ENCODE measurements at places on chromosomes 1 and 21.

GRCh38 chr1:221699577-221699976 is 42.3 kb downstream of the DUSP10 start:
- DNase-seq = no peak

- DNase-seq = no peak
Observed at GRCh38 chr1:1954831-1955441, 35.9 kb upstream of the TMEM52 start.

GRCh38 chr1:20080441-20081352 is 10.7 kb downstream of the PLA2G5 start:
- DNase-seq = no peak

- no peak for DNase-seq
Observed at GRCh38 chr21:27333096-27333495, 366.2 kb upstream of the ADAMTS5 start.

DNA sequence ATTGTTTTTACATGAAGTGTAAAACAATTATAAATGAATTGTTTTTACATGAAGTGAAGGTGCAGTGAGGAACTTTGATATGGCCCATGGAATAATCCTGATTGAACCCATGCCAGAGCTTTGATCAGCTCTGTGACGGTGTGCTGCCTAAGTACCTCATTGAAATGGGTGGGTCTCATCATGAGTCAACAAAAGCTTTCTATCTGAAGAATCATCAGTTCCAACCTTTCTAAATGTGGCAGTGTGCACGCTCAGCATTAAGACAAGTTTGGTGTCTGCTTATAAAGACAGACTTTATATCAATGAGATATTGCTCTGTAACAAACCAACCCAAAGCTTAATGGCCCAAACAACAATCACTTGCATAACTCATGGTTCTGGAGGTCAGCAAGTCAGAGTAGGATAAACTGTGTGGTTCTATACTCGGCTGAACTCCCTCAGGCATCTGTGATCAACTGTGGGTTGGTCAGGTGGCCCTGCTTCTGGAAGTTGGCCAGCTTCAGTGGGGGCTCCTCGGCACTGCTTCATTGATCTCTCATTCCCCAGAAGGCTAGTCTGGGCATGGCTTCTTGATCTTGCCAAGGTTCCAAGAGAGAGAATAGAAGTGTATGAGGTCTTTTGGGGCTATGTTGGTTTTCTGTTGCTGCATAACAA is 258.0 kb downstream of the LTN1 start:
- no peak for DNase-seq

DNA sequence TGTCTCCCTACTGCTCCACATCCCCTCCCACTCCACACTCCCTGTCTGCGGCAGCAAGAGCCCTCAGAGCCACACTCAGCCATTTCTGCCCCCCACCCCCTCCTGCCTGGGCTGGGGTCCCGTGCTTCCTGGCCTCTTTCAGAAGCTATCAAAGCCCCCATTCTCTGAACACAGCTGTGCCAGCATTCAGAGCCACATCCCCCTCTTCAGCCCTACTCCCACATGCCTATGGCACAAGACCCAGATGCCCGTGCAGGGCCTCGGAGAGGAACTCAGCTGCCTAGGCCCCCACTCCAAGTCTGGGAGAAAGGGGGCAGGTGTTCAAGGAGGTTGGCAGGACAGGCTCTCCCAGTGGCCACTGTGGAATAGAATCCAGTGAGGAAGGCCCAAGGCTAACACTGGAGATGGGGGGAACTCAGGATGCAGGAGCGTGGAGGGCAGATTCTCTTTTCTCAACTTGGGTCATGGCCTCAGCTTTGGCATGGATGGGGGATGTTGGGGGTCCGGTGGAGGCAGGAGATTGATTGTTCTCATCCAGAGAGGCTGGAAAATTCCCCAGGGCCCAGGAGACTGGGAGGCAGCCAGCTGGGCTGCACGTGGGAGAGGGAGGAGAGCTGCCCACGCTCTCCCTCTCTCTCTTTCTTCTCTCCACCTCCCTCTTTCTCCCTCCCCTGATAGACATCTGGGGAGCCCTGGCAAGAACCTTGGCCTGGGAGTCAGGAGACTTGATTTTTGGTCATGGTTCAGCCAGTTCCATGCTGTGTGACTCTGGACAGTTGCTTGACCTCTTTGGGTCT is 3.5 kb upstream of the BCAN start:
- DNase-seq = no peak

DNA sequence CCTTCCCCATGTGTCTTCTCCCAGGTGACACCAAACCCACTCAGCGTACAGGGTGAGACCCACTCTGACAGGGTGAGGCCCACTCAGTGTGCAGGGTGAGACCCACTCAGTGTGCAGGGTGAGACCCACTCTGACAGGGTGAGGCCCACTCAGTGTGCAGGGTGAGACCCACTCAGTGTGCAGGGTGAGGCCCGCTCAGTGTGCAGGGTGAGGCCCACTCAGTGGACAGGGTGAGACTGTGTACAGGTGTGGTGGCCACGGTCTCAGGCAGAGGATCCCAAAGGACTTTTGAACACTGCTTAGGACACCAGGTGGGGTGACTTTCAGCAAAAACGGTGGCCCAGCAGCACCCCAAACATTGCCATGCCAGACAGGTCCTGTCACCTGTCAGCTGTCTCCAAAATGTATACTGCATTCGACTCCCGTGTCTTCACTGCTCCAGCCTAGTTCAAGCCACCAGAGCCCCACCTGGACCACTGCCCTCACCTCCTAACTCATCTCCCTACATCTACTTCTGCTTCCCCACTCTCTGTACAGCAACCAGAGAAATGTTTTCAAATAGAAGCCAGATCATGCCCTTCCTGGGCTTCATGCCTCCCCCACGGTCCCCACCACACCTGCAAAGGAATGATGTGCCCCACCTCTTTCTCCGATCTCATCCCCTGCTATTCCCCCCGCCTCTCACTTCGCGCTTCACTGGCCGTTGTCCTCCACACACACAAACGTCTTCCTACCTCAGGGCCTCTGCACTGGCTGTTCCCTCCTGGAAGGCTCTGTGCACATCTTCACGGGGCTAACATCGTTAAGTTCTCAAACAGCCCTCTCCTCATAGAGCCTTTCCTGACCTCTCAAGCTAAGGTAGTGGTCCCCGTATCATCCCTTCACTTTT is 52.1 kb downstream of the ACBD3 start:
- DNase-seq = no peak

GRCh38 chr1:236767276-236767675 is 27.8 kb upstream of the MTR start:
- no peak for DNase-seq

DNA sequence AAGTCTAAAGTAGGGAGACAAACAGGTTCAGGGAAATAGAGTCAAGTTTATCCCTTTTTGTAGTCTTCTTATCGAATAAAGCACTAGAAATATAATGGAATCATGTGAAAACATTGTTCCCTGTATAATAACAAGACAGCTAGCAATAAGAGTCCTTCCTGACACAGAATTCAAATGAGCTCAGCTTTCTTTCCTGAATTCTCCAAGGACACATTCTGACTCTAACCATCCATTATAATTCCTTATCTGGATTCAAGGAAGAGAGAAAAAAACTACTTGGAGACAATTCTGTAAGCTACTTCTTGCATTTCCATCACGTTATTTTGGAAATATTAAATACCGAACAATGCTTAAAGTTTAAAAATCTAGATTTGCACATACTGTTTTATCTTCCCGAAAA is 58.8 kb downstream of the ANKRD13C start:
- no peak for DNase-seq

DNA sequence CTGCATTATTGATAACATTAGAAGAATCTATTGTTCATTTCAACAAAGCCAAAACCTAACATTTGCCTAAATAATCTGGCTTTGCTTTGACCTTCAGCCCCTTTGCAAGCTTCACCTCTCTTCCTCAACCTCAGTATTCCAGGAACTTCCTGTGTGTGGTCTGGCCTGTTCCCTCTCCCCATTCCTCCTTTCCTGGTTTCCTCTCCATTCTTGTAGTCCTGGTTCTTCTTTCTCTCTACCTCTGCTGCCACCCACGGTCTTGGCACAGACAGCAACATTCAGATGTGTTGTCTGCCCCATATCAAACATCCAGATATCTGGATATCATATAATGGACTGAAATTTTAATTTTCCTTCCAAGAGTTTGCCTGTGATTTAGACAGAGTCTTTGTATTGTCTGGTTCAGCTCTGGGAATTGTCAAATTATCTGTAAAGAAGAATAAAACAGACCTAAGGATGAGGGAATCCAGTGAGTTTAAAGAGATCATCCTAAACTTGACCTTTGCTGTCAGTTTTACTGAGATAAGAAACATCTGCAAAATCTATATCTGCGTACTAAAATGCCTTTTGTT is 148.1 kb upstream of the KCTD3 start:
- no peak for DNase-seq

DNA sequence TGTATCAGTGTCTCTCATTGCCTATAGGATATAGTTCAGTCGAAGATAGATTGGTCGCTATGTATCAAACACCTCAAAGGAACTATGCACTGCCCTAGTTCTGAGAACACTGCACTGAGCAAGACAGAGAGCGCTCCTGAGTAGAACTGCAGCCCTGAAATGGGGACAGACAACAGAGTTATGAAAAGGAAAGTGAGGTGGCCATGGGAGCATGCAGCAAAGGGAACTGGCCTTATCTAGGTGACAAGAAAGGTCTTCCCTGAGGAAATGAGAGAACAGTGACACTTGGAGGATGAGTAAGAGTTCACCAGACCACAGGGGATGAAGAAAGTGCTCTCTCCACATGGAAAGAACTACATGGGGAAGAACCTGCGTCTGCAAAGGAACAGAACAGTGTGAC is 7.5 kb upstream of the G0S2 start:
- DNase-seq = no peak

GRCh38 chr1:55257958-55258357 is 42.8 kb upstream of the USP24 start:
- DNase-seq = no peak

GRCh38 chr21:34834852-34835501 is 166.2 kb downstream of the CLIC6 start:
- no peak for DNase-seq

DNA sequence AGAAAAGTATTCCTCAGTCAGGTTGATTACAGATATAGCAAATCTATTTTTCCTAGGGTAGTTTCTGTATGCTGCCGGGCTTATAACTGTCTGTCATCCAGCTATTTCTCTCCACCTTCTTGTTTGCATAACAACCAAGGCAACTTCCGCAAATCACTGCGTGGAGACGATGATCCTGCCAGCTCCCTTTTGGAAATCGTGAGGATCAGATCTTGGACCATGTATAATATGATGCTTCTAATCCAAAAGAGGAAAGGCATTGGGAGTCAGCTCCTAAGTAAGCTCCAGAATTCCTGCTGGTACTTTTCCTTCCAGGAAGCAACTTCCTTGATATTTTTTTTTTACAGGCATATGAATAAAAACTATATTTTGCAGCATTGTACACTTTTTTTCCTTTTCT is 445 bp upstream of the RGS4 start:
- DNase-seq = no peak

DNA sequence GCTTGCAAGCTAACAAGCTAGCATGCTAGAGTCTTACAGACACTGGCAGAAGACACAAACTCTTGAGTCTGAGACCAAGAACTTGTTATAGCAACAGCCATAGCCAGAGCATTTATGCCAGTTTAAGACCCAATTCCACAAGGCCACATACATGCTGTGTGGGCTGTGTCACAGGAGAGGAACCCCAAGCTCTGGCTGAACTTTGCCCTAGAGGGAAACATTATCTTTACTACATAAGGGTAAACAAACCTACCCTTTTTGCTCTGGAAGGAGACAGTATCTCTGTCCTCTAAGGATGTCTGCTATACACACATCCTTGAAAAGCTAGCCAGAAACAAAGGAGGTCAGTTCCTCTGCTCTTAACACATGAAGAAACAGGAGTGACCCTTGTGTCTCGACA is 70.3 kb downstream of the HSF2BP start:
- no peak for DNase-seq

- no peak for DNase-seq
Observed at GRCh38 chr1:156765666-156766065, 1.7 kb upstream of the PRCC start.

GRCh38 chr1:207084701-207085180 is 3.9 kb upstream of the C4BPB start:
- DNase-seq = no peak
